ENCODE measurements at places on chromosomes 11 and 22.

- DNase-seq = peak; percentile 66
Measured at GRCh38 chr11:30016588-30017363, at the start of gene KCNA4. Gene KCNA4, minus strand, starts transcription at chr11:30017030. Its CDS starts 4,352 bp downstream, at chr11:30012678.

GRCh38 chr11:1422481-1422880, 32.7 kb downstream of the BRSK2 start:
- DNase-seq = no peak

- no peak for DNase-seq
Measured at GRCh38 chr11:121886005-121886734, 229.8 kb downstream of the BLID start.

- DNase-seq = no peak
Measured at GRCh38 chr11:96229354-96229977, 113.5 kb downstream of the MAML2 start.

DNA sequence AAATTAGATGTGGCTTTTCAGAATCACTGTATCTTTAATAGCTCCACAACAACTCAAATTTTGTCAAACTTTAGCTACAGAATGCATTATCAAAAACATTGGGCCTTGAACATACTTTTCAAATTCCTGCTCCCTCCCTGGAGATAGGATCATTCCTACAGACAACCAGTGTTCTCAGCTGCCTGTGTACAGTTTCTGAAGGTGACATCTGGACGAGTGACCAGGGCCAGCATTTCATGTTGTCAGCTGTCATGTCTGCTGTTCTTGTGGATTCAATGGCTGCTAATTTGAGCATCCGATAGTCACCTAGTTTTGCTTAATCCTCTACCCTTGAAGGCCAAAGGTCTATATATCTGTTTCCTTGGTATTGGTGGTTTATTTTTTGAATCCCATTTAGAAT, 188.2 kb downstream of the DBX1 start:
- DNase-seq = no peak

- no peak for DNase-seq
Measured at GRCh38 chr11:3367221-3367620, 11.7 kb downstream of the ZNF195 start.

- DNase-seq = no peak
Measured at GRCh38 chr11:95279921-95280868, 49.2 kb upstream of the SESN3 start.

- DNase-seq = no peak
Measured at GRCh38 chr11:117146521-117146920, 2.4 kb downstream of the PAFAH1B2 start.

GRCh38 chr11:67654225-67654624, 3.7 kb upstream of the ACY3 start:
- DNase-seq = no peak

DNA sequence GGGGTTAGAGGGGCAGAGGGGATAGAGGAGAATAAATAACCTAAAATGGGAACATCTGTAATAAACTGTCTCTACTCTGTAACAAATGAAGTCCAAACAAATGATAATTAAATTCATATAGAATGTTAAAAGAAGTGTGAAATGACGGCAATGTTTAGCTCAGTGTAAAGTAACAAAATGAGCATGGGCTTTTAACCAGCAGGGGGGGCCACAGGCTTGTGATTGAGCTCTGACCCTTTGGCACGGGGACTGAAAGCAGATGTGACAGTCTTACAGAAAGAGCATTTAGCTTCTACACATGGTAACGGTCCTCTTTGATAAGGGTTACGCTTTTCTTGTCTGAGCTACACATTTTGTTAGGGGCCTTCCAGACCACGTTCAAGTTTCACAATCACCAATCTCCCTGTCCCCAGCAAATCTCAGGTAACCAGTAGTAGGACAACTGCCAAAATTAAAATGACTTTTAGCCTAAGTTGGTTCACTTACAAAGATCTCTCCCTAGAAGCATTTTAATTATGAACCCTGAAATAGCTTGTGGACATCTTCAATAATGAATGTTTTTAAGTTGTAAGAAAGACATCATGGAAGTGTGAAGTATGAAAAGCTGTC, 262.5 kb downstream of the DCDC1 start:
- DNase-seq = peak; percentile 78

DNA sequence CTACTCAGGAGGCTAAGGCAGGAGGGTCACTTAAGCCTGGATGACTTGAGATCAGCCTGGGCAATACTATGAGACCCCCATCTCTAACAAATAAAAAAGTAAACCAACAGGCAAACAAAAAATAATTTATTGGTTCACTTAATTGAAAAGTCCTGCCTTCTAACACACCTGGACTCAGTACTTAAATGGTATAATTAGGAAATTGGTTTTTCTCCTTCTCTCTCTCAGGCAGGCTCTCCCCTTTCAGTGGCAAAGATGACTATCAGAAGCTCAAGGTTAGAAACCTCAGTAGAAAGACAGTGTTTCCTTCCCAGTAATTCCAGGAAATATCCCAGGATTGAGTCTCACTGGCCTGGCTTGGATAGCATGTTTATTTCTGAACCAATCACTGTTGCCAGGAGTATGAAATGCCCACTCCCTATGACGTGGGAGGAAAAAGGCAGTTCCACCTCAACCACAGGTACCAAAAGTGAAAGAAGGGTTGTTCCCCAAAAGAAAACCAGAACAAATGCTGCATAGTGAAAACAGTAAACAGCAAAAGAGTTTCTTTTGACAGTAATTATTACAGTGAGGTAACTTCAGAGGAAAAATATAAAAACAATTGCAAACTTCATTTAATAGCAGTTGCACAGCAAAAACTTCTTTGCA, 56.3 kb upstream of the SOX6 start:
- no peak for DNase-seq

GRCh38 chr11:108177570-108177969, 44.9 kb downstream of the NPAT start:
- DNase-seq = no peak

DNA sequence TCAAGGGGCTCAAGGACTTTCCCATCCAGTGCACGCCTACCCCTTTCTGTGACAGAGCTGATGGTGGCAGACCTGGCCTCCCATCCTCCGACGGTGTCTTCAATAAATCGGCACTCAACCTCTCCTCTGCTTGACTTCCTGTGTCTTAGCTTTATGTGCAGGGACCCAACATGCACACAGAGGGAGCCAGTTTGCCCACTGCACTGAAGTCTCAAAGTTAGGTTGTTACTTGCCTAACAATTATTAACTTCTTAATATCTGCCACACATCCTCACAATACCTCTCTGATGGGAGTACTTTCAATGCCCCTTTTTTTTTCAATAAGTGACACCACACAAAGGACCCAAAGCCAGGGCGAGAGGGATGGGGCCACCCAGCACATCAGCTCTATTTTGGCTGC, 3.6 kb downstream of the IZUMO1R start:
- DNase-seq = no peak

DNA sequence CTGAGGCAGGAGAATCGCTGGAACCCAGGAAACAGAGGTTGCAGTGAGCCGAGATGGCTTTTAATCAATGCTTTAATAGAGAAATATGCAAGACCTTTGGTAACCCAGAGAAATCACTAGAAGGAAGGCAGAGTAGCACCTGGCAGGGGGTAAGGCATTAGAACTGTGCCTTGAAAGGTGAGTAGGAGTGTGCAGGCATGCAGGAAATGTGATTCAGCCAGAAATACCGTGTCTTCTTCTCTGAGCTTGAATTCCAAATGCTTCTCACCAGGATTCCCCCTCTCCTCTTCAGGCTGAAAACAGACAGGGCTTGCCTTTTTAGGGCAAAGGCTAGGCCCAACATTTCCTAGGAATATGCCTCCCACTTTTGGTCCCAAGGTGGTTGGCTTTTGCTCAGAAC, 51.0 kb downstream of the OR4D9 start:
- no peak for DNase-seq

DNA sequence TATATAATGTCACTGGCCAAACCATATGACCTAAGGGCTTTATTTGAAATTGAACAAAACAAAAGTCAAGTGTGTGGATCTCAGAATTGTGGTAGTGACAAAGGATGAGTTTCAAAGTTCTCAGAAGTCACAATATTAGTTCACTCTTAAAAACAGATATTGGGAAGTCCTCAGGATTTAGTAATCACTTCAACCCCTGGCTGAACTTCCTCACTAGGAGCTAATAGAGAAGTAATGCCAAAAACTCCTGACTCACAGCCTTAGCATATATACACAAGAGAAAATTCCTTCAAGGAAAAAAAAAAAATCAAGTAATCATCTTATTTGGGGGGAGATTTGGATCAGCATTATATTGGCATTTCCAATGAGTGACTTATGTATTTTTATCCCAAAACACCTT, 75.6 kb upstream of the APOA1 start:
- DNase-seq = no peak

DNA sequence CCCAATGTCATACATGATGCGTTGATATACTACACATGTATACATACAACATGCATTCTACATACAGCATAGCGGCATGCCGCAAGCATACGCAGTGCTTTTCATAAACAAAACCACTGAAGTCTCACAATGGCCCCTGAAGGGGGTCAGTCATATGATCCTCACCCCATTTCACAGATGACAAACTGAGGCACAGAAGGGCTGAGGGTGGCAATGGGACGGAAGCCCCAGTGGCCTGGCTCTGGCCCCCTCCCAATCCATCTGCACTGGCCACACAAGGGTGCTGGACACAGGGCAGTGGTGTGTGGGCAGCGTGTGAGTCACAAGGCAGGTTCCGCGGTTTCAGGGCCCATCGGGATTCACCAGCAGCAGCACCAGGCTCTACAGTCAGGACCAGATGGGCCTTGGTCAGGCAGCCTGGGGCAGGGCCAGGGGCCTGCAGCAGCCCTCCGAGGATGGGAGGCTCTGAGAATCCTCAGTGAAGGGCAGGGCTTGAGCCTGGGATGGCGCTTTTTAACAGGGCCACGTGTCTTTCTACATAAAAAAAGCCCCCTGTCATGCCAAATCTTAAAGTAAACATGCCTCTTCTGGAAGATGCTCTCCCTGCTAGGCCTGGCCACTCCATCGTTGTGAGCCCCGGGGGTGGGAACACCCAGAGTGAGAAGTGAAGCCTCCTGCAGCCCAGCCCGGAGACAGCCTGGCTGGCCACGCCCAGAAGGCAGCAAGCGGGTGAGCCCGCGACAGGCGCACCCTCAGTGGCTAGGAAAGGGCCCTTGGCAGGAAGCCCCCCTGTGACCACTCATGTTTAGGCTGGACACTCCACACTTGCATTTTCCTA, 206.5 kb downstream of the CTTN start:
- no peak for DNase-seq

- DNase-seq = no peak
Measured at GRCh38 chr11:65493367-65494176, 5.3 kb upstream of the MALAT1 start.

DNA sequence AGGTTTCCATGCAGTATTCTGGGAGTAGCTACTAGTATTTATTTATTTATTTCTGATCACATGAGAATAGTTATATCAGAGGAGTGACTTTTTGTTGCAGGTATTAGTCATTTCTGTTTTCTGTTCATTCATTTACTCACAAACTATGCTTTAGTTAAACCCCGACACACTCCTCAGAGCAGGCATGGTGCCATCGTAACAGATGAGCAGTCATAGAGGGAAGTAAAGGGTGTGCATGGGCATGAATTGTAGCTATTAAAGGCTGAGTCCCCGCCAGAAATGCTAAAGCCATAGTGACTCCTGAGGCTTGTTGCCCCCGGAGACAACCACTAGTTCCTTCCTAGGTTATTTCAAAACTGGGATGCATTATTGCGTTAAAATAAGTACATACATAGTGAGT, 10.6 kb downstream of the JHY start:
- DNase-seq = no peak

All from neuronal stem cell (in vitro differentiated cells).